Prostate gland (tissue), 2 donors: ENCODE measurements at places on chromosomes 4 and X.

DNA sequence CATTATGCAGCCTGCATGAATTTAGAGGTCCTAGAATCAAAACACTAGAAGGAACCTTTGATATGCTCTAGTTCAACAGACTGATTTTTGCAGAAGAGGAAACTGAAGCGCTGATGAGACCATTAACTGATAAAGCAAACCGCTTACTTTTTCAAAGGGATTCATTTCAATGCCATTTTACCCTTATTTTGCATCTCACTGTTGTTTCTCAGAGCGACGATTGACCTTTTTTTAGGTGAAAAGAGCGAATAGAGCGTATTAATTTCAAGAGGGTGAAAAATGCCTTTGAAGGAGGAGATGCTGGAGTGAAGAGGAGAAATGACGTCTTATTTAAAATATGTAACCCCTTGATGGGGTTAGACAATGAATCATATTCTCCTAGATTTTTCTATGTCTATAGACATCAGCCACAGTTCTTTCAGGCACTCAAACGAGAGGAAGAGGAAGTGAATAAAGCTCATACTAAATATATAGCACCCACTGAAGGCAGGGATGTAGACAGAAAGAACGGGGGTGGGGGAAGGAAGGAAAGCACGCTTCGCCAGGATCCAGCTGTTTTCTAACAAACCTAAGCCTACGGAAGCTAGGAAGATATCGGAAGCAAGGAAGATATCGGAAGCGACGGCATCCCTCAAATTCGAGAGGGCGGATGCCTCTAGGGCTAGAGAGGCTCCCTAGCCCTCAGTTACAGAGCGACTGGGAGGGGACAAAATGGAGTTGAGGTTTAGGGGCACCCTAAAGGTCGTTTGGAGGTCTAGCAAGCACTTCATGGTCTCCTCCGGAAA lies 848 bp downstream of the ACSL4 start:
- no peak for DNase-seq

GRCh38 chr4:51907006-51907669 lies 64.2 kb downstream of the DCUN1D4 start:
- no peak for DNase-seq

DNA sequence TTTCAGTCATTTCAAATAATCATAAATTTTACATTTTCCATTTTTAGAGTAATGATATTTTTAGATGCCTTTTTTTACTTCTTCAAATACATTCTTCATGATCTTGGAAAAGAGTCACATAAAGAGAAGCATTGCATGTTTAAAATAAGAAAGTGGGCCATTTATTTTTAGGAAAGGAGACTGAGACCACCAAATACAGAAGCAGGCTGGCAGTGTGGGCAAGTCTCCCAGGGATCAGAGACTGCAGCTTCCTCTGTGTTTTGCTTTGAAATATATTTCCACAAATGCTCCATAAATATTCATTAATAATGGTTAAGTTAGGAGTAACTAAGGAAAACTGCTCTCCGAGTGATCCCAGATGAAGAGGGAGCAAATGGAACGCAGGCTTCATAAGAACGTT lies 276.7 kb downstream of the DCTD start:
- no peak for DNase-seq

DNA sequence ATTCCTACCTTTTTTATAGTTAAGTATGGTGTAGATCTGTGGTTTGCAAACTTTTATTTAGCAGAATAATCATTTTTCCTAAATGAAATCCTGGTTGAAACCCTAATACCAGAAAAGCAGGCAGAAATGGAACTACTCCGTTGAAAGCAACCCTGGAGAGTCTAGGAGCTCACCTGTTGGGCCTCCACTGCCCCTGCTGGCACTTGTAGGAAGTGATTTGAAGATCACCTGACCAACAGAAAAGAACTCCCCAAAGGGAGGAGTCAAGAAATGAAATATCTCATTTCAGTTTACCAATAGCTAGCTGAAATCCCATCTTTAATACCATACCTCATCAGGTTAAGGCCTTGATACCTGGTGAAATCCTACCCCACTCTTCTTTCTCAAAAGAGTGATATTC lies 277.1 kb downstream of the KLHL13 start:
- no peak for DNase-seq

DNA sequence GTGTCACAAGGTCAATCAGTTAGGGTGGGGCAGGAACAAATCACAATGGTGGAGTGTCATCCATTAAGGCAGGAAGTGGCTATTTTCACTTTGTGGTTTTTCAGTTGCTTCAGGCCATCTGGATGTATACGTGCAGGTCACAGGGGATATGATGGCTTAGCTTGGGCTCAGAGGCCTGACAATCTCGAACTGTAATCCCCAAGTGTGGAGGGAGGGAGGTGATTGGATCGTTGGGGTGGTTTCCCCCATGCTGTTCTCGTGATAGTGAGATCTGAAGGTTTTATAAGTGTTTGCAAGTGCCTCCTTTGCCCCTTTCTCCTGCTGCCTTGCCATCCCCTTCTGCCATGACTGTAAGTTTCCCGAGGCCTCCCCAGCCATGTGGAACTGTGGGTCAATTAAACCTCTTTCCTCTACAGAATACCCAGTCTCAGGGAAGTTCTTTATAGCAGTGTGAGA lies 36.7 kb upstream of the STS start:
- no peak for DNase-seq

DNA sequence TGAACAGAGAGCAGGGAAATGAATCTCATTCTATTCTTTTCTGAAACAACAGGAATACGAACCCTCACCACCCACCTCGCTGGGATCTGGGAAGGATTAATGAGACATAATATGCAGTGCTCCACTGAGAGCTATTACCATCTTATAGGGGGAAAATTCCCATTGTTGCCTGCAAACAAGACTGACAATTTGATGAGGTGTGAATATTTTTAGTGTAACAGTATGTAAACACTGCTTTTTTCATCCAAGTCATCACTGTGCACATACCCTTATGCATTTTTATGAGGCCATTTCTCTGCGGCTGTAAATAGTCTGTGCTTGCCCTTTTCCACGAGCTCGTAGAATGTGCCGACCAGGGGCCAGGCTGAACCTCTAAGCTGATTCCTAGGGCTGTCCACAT lies 285.6 kb upstream of the CPEB2 start:
- DNase-seq, result no peak

DNA sequence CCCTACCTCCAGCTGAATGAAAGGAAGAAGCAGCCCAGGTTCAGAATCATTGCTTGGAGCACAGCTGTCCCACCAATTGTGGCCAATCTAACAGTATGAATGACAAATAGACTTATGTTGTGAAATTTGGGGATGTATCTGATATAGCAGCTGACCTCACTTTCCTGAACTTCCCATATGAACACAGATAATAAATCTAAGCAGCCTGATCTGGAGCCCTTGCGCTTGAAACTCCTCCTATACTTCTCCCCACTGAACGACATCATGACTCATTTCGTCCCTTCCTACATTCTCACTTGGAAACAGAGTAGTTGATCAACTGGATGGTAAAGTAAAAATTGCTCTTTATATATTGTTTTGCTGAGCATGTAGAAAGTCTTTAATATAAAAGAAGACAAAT lies 24.2 kb upstream of the AMELX start:
- DNase-seq, result no peak

DNA sequence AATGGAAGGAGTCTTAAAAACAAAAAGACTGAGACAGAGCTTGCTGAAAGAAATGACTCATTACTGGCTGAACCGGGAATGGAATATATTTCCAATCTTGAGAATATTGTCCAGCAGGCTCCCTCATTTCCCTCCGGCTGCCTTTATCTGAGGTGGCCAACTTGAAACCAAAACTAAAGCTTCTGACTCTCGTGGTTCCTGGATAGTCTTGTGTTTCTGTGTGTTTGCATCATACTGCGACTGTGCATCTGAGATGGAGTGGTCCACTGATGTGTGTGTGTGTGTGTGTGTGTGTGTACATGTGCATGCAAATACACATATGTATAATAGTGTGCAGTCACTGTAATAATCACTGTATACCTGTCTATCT lies 145.6 kb upstream of the SCML1 start:
- DNase-seq, result no peak

DNA sequence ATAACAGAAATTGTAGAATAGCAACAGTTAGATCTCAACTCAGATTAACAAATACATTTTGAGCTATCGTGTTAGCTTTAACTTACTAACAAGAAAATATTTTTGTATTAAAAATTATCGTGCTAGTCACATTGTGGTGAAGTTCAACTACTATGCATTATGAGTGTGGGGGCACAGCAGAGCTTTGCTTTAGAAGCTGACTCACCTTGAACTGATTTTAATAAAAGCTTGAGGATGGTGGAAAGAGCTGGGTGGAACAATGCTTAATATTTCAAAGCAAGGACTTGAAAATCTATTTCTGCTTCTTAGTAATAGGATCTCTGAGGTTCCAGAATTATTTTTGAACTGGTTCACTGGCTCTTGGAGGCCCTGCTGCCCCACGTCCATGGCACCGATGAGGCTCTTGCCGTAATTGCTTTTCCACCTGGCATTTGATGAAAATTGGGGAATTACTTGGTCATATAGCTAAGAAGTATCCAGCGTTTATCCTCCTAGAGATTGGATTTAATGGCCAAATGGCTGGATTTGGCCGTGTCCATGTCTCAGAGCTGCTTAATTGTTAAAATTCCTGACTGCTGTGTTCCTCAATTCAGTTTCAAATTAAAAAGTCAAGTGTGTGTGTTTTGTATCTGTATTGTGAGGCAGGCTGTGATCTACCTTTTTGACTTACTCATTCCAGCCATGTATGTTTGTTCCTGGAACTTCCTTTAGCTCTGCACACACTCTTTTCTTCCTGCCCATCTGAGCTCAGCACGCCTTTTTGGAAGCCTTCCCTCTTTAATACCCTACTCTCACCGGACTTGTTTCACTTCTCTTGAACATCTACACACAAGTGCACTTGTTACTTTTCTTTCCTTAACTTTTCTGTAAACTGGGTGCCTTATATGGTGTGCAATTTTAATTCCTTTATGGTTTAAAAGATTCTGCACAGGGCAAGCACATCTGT lies 66.6 kb upstream of the LIMCH1 start:
- DNase-seq, result peak; percentile 43

- no peak for DNase-seq
Measured at GRCh38 chrX:108156082-108156481, 64.5 kb downstream of the ATG4A start.

DNA sequence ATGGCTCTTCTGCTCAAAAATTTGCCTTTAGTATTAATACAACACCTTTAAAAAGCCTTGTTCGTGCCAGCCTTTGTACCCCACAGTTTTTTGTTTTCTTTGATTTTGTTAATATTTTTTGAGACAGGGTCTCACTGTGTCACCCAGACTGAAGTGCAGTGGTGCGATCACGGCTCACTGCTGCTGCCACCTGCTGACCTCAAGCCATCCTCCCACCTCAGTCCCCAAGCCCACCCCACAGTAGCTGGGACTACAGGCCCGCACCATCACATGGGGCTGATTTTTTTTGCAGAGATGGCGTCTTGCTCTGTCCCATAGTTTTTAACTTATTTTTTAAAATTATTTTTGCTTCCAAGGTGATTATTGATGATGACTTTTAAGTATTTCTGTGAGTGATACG lies 134.0 kb downstream of the HTR2C start:
- no peak for DNase-seq

- no peak for DNase-seq
Measured at GRCh38 chr4:142423861-142424260, 422.2 kb downstream of the INPP4B start.

- DNase-seq, result no peak
Measured at GRCh38 chrX:19678941-19679340, 163.6 kb upstream of the MAP3K15 start.

GRCh38 chrX:15820106-15821073 lies 30.1 kb downstream of the ZRSR2 start:
- DNase-seq, result no peak

GRCh38 chr4:84568496-84568895 lies 14.4 kb upstream of the CDS1 start:
- DNase-seq, result no peak

DNA sequence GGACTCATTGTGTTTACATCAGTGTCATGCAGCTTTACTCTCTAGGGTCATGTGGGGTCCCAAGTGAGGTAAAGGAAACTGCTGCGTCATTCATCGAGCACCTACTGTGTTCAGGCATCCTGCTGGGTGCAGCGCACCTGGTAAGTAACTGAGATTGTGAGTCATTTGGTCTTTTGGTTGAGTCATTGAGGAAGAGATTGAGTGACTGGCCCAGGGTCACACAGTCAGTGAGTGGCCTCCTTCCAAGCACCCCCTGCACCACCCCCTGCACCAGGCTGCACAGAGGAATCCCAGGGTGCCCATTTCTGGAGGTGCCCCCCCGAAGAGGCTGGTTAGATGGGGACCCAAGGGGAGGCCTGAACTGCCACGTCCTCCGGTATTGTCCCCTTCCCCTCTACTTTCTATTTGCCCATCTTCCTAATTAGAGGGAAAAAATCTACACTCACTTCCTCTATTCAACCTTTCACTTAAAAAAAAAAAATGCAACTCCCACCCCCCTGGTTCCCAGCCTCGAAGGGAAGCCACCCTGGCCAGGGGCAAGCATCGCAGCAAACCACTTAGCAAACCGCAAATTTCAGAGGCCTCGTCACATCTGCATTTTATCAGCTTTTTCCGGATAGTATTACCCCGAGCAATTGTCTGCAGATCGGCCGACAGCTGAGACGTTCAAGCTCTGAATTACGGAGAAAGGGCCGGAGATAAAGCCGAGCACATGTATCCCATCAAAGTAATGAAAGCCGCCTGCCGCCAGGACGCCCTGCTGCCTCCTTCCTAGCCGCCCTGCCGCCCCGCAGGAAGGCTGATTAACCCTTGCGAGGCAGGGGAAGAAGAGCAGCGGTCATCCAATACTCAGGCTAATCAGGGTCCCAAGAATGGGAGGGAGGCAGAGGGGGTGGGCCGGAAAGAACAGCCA lies 96.3 kb upstream of the MSX1 start:
- no peak for DNase-seq

- no peak for DNase-seq
Measured at GRCh38 chrX:12967711-12968465, 7.0 kb upstream of the TMSB4X start.

GRCh38 chr4:75525910-75526309 lies 11.6 kb downstream of the THAP6 start:
- DNase-seq, result no peak
